ENCODE measurements at places on chromosomes 3 and 15. TPM values are rescaled to one million over a fixed set of nuclear protein-coding genes. Genes with fewer than 3 reads are reported as not detected.

IMP3 gene
- 109 TPM for total RNA-seq

SLC9A9 gene
- 30.7 TPM for total RNA-seq

BCHE gene
- total RNA-seq: 2.9 TPM

- DNase-seq: no peak
These were observed 31.0 kb upstream of the CAV3 start for GRCh38 chr3:8702560-8702959.

- DNase-seq: no peak
These were observed 108.6 kb downstream of the MEX3B start for GRCh38 chr15:81937189-81937588.

GRCh38 chr3:141123677-141124410 lies 72.7 kb downstream of the SPSB4 start:
- peak; percentile 92 for DNase-seq

- no peak for DNase-seq
These were observed 25.9 kb upstream of the GP5 start for GRCh38 chr3:194424953-194425352.
